ENCODE measurements at places on chromosomes 5 and 9.

GRCh38 chr9:116149844-116150243 lies 3.7 kb upstream of the PAPPA start:
- DNase-seq, result no peak

DNA sequence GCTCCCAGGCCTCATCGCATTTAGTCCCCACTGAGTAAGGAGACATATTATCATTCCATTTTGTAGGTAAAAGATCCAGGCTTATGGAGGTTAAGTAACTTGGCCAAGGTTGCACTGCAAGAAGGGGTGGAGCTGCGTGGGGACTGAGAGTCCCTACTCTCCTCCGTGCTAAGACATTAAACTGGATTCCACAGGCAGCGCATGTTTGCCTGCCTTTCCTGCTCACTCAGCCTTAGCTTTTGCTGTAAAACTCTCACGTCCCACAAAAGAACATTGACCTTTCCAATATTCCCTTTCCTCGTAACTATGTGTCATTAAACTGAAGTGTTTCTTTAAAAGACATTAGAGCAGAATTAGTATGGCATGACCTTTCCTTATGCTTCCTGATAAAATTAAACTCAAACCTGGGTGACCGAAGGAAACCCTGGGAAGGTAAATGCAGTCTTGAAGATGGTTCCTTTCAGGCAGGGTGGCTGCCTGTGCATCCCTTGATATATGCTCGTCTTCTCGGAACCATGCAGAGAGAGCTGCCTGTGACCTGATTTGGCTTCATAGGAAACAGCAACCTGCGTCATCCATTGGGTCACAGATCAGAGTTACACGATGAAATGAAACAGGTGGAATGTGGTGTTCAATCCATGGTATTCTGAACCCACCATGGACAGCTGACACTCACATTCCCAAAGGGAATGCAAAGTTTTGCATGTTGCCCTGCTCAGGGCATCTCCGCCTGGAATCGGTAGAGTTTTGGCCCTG lies 85.9 kb downstream of the TMEM252 start:
- DNase-seq, result no peak

DNA sequence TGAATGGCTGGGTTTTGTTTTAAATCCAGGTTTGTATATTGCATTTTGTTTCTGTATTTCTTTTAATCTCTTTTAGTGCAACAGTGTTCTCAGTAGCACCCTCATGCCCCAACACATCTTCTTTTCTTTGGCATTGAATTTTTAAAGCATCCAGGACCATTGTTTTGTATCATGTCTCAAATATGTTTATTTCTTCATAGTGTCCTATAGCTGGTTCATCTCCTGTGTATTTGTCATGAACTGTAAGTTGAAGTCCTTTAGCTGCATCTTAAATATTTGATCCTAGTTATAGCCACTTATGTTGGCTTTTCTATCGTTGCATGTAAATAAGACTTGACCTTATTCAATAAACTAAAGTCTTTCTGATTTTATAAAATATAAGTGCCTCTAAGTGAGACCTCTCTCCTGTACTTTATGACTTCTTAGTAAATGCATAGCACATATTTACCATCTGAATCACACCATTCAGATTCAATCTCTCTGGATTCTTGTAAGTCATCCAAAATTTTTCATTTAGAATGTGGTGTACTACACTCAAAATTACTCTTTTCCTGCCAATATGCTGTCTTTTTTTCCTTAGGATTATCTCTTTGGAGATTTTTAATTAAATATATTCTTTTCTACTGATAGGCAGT lies 21.0 kb upstream of the ERCC6L2 start:
- DNase-seq, result no peak

- no peak for DNase-seq
These were observed 2.4 kb downstream of the REEP2 start for GRCh38 chr5:138441221-138441620.

GRCh38 chr9:116643691-116644090 lies 43.4 kb upstream of the TRIM32 start:
- DNase-seq, result no peak

GRCh38 chr9:35981699-35982098 lies 23.7 kb upstream of the OR2S2 start:
- no peak for DNase-seq

DNA sequence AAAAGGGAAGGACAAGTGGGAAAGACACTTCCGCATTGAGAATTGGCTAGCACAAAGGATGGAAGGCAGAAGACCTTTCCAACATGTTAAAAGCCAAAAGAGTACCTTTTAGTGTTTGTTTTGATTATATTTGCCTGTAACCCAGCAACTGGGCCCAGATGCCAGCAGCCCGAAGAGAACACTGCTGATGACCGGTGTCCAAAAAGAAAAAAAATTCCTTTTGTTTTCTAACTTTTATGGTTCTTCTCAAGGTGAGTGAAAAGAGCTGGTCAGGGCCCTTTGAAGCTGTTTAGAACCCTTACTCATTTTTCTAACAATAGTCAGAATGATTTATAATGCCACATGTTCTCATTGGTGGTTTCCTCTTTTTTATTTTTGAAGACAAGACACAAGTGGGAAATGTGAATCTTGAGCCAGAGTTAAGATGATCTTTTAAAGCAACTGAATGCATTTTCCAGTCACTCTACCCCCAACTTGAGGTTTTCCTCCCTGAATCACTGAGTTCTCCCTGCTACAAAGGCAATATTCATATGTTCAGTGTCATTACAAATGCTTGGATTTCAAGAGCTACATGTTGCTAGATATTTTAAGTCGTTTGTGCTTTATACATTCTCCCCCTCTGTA lies 32.3 kb upstream of the ZNF462 start:
- no peak for DNase-seq

DNA sequence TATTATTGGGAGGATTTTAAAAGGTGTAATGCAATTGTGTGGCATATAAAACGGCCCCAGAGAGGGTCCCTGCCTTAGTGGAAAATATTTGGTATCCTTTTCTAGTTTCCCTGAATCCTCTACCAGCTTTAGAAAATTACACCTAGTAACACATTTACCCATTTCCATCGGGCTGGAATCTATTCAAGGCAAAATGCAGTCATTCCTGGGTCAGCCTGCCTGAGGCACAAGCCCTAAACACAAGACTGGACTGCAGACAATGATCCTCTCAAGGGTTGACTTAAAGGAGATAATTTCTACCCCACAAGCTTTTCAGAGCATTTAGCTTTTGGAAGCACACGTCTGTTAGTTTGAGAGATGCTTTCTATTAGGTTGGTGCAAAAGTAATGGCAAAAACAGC lies 124.4 kb upstream of the ADAMTSL1 start:
- DNase-seq, result no peak

DNA sequence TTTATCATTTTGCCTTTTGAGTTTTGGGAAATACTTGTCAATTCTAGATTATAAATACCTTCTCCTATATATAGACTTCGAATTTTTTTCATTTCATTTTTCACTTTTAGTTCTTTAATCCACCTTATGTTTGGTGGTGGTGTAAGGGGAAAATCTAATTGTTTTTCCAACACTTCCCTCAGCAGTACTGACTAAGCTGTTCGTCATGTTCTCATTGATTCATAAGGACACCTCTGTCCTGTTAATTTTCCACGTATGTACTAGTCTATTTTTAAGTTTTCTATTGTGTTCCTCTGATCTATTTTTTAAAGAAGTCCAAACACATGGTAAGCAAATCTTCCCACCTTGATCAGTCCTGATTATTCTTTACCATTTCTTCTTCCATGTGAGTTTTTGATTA lies 254.2 kb downstream of the SYK start:
- no peak for DNase-seq

GRCh38 chr5:118561971-118562370 lies 426.4 kb downstream of the DTWD2 start:
- no peak for DNase-seq

GRCh38 chr5:157502143-157502647 lies 42.2 kb downstream of the NIPAL4 start:
- no peak for DNase-seq

DNA sequence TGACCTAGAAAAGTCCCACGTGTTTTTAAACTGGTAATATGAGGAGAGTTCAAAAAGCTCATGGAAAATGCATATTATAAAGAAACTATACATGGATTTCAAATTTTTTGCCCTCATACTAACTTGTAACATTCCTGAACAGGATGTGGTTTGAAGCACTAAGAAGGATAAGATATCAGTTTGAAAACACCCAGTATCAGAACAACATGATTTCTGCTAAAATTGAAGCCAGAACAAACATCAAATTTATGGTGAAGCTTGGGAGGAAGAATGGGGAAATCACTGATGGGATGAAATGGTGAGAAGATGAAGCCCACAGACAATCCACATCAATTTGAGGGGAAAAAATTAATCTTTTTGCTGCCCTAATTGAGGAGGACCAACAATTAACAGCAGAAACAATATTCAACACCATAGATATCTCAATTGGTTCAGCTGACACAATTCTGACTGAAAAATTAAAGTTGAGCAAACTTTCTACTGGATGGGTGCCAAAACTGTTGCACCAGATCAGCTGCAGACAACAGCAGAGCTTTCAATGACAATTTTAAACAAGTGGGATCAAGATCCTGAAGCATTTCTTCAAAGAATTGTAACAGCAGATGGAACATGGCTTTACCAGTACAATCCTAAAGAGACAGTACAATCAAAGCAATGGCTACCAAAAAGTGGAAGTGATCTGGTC lies 113.2 kb upstream of the SNX2 start:
- no peak for DNase-seq

DNA sequence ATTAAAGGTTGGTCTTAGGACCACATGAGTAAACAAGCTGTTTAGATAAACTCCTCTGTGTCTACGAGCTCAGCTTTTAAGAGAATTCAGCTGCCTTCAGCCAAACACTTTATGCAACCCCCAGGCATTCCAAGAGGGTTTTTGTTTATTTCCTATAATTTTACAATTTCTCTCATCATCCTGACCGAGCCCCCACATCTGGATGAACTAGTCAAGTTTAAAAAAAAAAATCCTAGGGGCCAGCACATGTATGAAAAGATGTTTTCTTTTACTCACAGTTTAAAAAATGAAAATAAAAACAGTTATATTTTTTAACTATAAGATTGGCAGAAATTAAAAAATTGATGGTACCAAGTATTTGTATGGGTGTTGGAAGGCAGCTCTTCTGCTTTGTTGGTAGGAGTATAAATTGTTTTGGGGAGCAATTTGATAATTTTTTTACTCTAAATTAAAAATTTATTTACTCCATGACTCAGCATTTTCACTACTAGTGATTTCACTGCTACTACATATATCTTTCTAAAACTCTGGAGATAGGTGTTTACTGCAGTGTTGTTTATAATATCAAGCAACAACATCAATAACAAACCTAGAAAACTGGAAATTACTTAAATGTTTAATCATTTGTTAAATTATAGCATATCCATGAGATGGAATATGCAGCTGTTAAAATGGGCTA lies 18.1 kb downstream of the YTHDC2 start:
- no peak for DNase-seq

DNA sequence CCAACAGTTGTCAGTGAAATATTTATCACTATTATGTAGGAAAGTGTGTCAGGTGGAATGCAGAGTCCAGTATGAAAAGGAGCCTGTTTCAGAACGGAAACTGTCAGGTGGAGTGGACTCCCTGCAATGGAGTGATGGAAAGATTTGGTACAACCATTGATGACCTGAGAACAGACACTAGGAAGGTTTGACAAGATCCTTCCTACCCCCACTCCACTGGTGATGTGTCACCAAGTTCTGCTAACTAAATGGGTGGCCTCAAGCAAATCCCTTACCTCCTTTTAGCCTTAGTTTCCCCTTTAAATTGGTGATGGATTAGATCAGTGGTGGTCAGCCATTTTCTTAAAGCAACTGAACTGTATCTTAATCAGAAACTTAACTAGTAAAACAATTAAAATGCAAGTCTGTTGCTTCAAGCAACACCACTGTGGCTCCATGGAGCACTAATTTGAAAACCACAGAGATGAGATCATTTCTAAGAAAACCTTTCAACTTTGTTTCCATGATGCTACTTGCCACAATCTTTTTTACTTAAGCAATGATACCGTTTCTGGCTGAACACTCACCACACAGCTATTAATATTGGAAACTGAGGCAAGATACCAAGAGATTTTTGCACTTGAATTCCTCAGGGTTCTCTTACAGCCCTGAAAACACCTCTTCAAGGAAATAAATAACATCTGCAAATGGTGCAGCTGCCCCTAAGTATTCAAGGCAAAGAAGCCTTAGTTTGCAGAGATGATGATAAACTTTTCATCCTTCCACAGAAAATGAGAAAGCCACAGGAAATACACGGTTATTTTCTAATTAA lies 140.6 kb downstream of the ERCC6L2 start:
- DNase-seq, result no peak

DNA sequence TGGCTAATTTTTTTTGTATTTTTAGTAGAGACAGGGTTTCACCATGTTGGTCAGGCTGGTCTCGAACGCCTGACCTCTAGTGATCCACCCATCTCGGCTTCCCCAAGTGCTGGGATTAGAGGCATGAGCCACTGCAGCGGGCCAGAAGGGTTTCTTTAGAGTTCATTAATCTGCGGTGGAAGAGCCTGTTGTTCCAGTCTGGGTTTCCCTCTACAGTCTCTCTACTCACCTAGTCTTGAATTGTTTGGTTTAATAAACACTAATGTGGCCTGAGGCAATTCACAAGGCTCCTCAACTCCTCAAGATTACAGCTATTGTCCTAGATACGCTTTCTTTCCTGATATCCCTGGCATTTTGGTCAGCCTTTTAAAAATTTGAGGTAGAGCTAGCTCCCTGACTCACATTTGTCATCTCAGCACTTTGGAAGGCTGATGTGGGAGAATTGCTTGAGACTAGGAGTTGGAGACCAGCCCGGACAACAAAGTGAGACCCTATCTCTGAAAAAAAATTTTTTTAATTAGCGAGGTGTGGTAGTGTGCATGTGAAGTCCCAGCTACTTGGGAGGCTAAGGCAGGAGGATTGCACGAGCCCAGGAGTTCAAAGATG lies 4.6 kb upstream of the SAR1B start:
- no peak for DNase-seq

DNA sequence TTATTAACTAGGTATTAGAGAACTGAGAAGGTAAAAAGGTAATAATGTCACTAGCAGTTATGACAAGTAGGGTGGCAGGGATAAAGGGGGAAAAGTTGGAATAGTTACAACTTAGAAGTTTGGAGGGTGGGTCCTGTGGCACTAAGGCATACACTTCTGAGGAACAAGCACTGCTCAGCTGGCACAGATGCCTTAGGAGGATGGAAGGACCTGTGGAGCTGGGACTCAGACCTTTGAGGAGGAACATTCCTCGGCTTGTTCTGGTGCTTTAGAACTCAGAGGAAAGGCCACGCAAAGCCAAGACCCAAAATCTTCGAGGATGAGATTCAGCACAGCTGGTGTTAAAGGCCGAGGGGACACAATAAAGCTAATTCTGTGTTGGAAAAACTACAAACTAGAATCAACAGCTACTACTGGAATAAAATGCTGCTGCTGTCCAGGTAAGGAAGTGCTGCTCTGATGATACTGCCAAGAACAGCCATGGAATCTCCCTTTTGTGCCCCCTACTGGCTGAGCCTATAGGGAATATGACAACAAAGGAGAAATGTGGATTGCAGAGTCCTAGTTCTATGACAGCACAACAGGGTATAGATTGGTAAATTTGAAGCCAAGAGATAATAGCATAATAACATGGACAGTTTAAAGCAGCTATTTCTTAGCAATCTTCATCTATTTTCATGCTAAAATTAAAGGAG lies 126.7 kb downstream of the SLC25A46 start:
- no peak for DNase-seq
